ENCODE measurements at places on chromosomes 2 and 18. TPM values are rescaled to one million over a fixed set of nuclear protein-coding genes. Genes with fewer than 3 reads are reported as not detected.

- no peak overlapping the region for H3K4me3 ChIP-seq
- DNase-seq, result peak; percentile 43
- H3K27ac ChIP-seq, result no peak overlapping the region
- no peaks in the 10 kb centered on the region for H3K27me3 ChIP-seq
These were observed 78.5 kb downstream of the RHOB start for GRCh38 chr2:20525041-20526035.

DNA sequence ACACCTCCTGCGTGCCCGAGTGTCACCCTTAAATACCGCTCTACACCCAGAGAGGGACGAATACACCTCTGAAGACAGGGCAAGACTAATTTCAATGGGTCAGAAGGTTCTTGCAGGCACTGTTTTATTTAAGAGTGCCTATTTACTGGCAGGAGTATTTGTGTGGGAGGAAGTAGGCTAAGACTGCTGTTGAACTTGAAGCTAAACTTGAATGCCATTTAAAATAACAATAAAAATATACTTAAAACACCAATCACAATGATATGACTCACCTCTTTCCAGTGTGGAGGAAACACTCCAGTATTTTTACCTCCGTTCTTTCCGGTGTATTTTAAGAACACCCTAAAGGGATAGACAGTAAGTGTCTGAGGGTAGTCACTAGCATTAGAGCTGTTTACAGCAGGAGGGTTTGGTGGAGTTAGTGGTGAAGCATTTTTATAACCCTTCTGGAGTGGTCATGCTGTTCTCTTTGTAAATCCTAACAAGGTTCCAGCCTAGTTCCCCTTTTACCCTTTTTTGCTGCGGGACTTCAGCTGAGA lies 9.6 kb upstream of the HOXD1 start:
- no peaks in the 10 kb centered on the region for H3K27me3 ChIP-seq
- H3K36me3 ChIP-seq, result no peaks in the 10 kb centered on the region
- no peak for DNase-seq

DNA sequence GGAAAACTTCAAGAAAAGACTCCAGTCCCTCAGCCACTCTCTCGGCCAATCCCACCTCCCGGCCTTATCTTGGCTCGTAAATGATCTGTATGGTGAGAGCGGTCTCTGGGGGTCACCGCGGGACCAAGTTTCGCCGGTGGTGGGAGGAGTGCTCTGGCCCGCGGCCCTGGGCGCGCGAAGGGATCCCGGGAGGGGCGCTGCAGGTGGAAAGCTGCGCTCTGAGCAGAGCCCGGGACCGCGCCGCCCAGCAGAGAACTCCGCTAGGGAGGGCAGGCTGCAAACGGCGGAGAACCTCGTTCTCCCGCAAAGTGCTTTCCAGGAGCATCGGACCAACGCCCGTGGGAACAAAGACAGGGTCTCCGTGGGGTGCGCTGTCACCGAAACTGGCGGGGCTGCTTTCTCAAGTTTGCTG lies 622 bp downstream of the LRP2 start:
- H3K4me3 ChIP-seq, result peak overlapping the region; percentile 22
- DNase-seq, result no peak
- no peak overlapping the region for H3K27ac ChIP-seq
- peaks cover 23% of the 10 kb centered on the region for H3K4me1 ChIP-seq
- no peaks in the 10 kb centered on the region for H3K27me3 ChIP-seq

GRCh38 chr18:74799542-74799941 lies 201.9 kb downstream of the ZNF407 start:
- DNase-seq, result no peak
- peaks cover 2% of the 10 kb centered on the region for H3K4me1 ChIP-seq
- no peaks in the 10 kb centered on the region for H3K36me3 ChIP-seq
- H3K27ac ChIP-seq, result no peak overlapping the region
- no peak overlapping the region for H3K4me3 ChIP-seq

FSHR gene
- total RNA-seq, result 3.1 TPM

Data from ovary (tissue), 10 donors.